Activated CD8-positive, alpha-beta T cell treated with anti-CD3 and anti-CD28 coated beads, Interleukin-2, amount 10 ng/mL, durations not matched to agents 7 days and 5 days (primary cell): ENCODE measurements at places on chromosomes 2 and 18. TPM values are rescaled to one million over a fixed set of nuclear protein-coding genes. Genes with fewer than 3 reads are reported as not detected.

Gene ACMSD
- total RNA-seq = not detected

Gene MROH2A
- not detected for total RNA-seq

Gene POU3F3
- total RNA-seq = not detected

Gene FBXO48
- 2.4 TPM for total RNA-seq

Gene SERPINB3
- not detected for total RNA-seq

Gene GNLY
- total RNA-seq = 143 TPM

Gene ELOA2
- not detected for total RNA-seq

Gene C2orf42
- total RNA-seq = 29.4 TPM

Gene C2orf92
- total RNA-seq = 4.0 TPM

Gene STK39
- total RNA-seq = 33.4 TPM

Gene GLI2
- 1.9 TPM for total RNA-seq

Gene ALK
- total RNA-seq = not detected

Gene GMPPA
- 37.8 TPM for total RNA-seq

Gene MC5R
- total RNA-seq = not detected

Gene ASXL3
- total RNA-seq = not detected

Gene GAD1
- total RNA-seq = 2.2 TPM

Gene MAP3K20
- 15.6 TPM for total RNA-seq

Gene MYO5B
- not detected for total RNA-seq

Gene CYTIP
- 222 TPM for total RNA-seq

Gene STON1
- 1.6 TPM for total RNA-seq

Gene CHN1
- 0.11 TPM for total RNA-seq

Gene EIF2B4
- total RNA-seq = 37.0 TPM

Gene MTERF4
- total RNA-seq = 24.1 TPM

Gene ASAP2
- not detected for total RNA-seq

Gene RFTN2
- not detected for total RNA-seq

Gene LIPG
- 0.11 TPM for total RNA-seq

Gene KCNG2
- not detected for total RNA-seq

Gene GPAT2
- total RNA-seq = 4.3 TPM

Gene UPP2
- not detected for total RNA-seq

Gene KYNU
- total RNA-seq = not detected

Gene EML4
- total RNA-seq = 89.7 TPM

Gene OTOS
- total RNA-seq = not detected

Gene HDAC4
- 58.8 TPM for total RNA-seq

Gene RRM2
- total RNA-seq = 604 TPM

Gene RPE
- total RNA-seq = 48.2 TPM

Gene CENPO
- 53.9 TPM for total RNA-seq

Gene MAPK4
- not detected for total RNA-seq

Gene CAPN14
- total RNA-seq = not detected

Gene CD8B
- total RNA-seq = 439 TPM

Gene TM4SF20
- total RNA-seq = not detected

Gene FAM237A
- total RNA-seq = not detected

Gene WDPCP
- total RNA-seq = 8.8 TPM

Gene NEB
- 0.31 TPM for total RNA-seq

Gene FER1L5
- not detected for total RNA-seq

Gene AGXT
- not detected for total RNA-seq

Gene SERPINB4
- total RNA-seq = not detected

Gene NDUFS1
- 69.0 TPM for total RNA-seq

Gene DPYSL5
- total RNA-seq = not detected

Gene GREB1L
- not detected for total RNA-seq

Gene NDUFAF7
- total RNA-seq = 19.7 TPM

Gene RBM43
- 4.9 TPM for total RNA-seq

Gene DYNAP
- not detected for total RNA-seq
